Memory B cell (primary cell): ENCODE measurements at places on chromosomes 5 and 9.

DNA sequence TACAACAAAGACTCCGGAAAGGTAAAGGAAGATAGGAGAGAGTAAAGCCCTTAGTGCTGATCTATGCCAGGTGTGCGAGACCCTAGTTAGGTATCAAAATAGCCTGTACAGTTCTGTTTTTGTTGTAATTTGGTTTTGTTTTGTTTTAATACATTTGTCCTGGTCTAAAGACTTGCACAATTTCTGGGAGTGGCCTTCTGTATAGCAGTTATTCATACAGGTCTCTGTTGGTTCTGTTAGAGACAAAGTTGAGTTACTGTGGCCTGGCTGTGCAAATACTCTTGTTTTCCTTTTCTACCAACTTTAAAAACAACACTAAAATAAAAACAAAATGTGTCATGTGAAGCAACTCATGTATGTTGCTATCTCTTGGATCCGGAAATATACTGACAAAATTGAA lies 163.6 kb downstream of the COMMD10 start:
- DNase-seq: no peak

DNA sequence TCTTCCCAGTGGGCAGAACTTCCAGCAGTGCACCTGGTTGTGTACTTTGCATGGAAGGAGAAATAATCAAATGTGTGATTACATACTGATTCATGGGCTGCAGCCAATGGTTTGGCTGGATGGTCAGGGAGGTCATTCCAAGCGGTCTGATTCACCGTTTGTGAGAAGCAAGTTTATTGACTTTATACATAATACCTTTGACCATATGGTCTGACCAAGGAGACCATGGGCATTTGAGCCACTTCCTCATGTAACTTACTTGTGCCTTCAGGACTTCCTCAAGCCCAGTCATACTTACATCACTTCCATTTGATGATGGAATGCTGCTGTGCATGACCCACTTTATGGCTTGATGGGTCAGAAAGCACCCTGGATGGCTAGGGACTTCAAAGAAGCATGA lies 41.1 kb downstream of the DAP start:
- DNase-seq: no peak

GRCh38 chr9:129036923-129037766 lies 719 bp downstream of the MIGA2 start:
- DNase-seq: no peak

DNA sequence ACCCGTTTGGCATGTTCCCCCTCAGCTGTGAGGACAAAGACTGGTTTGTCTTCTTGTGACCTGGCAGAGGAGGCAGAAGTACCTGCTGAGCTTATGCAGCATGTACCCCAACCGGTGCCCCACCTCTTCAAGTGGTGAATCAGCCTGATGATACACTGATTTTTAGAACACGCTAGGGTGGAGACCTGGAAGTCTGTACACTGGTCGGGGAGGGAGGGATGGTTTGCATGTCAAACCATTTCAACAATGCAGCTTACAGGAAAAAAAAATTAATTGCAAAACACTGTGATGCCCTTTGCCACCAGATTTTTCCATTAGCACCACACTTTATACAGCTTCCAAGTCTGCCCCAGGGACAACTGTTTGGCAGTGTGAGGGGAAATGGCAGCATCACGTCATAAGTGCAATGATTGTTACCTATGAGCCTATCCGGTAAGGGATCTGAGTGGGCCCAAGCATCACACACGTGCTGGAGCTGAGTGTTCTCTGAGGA lies 155.1 kb upstream of the DMRT1 start:
- DNase-seq: no peak

DNA sequence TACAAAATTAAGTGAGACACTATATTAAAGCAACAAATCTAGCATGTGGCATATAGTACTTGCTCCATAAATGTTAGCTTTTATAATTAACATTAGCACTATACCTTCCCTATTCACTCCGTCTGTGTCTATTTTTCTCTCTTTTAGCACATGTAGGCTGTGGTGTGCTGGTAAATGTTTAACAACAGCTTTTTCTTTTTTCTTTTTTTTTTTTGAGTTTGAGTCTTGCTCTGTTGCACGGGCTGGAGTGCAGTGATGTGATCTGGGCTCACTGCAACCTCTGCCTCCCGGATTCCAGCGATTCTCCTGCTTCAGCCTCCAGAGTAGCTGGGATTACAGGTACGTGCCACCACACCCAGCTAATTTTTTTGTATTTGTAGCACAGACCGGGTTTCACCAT lies 62.1 kb downstream of the SPRY4 start:
- DNase-seq: no peak

DNA sequence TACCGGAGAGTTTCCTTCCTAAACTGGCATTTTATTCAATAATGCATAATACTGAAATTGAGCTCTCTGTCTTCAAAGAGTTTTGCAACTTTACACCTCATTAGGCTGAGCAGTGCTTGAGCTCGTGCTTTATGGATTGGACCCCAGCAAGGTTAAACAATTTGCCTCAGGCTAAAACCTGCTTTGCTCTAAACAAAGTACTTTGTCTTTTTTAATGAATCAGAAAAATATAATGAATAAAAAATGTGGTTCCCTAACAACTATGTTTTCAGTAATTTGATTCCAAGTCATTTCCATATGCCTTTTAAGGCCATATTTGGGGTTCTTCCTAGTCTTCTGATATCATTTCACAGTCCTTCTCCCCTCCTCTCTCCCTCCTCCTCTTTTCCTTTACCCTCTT lies 20.0 kb downstream of the ZNF366 start:
- no peak for DNase-seq

DNA sequence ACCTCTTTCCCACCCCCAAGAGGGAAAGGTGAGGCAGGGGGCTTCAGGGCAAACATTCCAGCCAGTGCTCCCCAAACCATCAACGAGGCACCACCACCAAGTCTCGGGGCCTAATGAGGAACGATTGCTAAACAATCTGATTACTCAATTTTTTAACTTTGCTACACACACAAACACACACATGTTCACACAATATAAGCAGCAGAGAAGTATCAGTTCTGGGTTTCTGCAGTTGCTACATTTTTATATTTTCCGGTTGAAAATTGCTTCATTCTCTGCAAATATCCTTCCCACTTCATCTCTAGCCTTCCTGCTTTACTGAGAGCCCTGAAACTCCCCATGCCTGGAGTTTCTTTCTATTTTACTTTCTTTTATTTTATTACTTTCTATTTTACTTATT lies 60.2 kb downstream of the FEM1C start:
- no peak for DNase-seq

DNA sequence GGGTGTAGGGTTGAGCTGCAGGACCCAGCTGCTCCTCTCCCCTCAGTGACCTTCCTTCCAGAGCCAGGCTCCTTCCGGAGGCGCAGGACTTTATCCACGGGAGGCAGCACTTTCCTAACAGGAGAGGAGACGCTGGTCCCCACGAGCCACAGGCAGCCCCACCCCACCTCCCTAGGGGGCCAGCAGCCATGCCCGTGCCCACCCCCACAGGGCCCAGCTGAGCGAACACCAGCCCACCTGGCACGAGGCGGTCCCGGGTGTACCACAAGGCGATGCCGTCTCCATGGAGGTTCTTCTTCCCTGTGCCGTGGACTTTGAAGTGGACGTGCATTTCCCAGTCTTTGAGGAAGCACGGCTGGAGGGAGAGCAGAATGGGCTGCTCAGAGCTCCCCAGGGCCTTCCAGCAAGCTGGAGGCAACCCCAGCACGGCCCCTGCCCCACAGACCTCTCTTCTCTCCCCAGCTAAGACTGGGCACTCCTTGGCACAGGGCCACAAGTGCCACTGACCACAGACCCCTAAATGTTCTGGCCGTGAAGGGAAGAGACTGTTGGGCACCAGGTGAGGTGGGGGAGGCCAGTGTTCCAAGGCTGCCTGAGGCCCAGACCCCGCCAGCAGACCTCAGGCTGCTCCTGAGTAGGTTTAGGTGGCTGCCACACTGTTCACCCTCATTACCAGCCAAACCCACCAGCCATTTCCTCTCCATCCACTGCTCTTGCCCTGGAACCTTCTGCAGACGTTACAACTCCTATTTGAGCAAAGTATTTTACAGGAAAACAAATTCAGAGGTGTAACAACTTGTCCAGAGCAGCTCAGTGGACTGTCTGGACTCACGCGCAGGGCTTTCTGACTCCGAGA lies 13.0 kb downstream of the LMAN2 start:
- no peak for DNase-seq

DNA sequence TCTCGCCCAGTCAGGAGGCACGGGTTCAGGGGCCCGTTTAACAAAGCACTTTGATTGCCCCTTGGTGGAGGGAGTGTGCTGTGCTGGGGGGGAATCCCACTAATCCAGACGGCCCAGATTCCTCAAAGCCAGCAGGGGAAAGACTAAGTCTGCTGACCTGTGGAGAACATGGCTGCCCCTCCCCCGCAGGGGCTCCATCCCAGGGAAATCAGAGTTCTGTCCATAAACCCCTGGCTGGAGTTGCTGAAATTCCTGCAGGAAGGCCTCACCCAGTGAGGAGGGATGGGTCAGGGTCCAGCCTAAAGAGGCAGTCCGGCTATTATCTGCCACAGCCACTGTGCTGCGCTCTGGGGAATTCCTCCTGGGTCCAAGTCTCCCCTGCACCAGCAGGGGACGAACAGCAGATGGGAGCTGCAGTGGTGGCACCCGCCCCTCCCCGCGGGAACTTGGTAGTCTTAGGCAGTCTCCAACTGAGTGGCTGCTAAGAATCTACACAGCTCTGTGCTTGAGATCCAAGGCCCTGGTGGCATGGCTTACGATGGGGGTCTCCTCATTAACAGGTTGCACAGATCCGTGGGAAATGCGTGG lies 174.0 kb upstream of the DAB2 start:
- DNase-seq: no peak

DNA sequence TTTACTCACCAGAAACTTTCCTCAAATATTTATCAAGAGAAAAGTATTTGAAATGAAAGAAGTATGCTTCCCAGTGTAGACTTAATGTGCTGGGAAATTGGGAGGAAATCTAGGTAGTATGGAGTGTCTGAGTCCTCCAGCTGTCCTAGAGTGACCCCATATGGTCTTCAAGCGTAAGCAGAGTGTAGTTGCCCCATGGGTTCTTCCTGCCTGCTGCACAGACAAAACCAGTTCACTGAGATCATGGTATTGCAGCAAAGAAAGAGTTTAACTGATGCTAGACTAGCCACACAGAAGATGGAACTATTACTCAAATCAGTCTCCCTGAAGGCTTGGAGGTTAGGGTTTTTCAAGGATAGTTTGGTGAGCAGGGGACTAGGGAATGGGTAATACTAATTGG lies 114.9 kb upstream of the PRLR start:
- DNase-seq: no peak

DNA sequence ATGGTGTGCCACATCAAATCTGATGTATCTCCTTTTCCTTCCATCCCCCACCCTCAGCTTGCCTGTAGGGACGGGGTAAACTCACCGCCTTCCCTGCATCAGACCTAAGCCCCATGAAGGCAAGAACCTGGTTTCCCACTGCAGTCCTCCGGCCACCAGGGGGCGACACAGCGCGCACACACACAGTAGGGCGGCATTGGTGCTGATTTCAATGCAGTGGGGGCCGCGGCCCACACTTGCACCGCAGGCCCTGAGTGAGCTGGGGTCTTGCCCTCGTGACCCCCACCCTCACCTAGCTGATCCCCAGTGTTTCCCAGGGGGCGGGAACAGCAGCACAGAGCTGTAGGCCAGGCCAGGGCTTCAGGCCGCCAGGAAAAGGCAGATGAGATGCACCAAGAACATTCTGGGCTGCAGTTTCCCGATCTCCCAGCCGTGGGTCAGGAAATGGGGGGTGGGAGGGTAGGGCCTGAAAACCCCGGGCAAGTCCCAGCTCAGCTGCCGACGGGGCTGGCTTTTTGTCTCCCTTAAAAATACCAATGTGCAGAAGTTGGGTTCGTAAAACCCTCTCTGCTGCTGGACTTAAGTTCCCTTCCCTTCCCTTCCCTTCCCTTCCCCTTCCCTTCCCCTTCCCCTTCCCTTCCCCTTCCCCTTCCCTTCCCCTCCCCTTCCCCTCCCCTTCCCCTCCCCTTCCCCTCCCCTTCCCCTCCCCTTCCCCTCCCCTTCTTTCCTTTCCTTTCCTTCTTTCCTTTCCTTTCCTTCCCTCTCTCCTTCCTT lies 19.5 kb downstream of the FAM163B start:
- no peak for DNase-seq

GRCh38 chr5:71482132-71482531 lies 26.7 kb downstream of the BDP1 start:
- no peak for DNase-seq

- no peak for DNase-seq
Observed at GRCh38 chr5:111320953-111321352, 96.8 kb downstream of the CAMK4 start.

GRCh38 chr5:16736158-16736995 lies 119.6 kb upstream of the RETREG1 start:
- DNase-seq: no peak

GRCh38 chr9:109010746-109011145 lies 2.6 kb downstream of the CTNNAL1 start:
- DNase-seq: no peak

DNA sequence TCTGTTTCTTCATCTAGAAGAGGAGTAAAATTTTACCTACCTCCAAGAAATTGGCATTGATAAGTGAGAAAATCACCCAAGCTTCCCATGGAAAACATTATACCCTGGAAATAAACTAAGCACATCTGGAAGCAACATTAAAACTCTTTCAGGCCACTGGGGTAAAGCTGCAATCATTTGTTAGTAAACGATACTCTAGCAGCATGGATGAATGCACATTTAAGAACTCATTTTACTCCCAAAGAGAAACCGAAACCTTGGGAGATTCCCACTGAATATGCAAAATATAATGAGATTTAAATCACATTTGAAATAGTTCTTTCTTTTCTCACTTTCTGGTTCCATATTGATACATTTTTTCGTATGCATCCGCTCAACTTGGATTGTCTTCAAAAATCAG lies 467.5 kb downstream of the EFNA5 start:
- DNase-seq: no peak

- DNase-seq: no peak
Observed at GRCh38 chr5:36611520-36612274, 5.3 kb downstream of the SLC1A3 start.

DNA sequence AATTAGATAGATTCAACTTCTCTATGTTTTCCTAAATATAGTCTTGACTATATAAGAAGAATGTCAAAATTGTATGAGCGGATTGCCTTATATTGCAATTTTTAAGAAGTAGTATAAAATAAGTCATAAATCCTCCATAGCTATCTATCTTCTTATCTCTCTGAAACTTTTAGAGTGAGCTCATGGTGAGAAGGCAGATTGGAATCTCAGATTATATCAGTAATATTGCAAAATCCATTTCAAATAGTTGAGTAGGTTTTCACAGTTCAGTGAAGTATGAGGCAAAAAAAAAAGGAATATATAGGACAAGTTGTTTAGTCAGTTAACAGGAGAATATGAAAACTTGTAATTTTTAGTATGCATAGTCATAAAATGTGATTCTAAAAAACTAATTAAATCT lies 156.4 kb downstream of the FAM174A start:
- no peak for DNase-seq

- no peak for DNase-seq
Observed at GRCh38 chr5:135013947-135014570, 20.0 kb downstream of the PITX1 start.

GRCh38 chr9:84450029-84450428 lies 109.5 kb upstream of the SLC28A3 start:
- DNase-seq: no peak

DNA sequence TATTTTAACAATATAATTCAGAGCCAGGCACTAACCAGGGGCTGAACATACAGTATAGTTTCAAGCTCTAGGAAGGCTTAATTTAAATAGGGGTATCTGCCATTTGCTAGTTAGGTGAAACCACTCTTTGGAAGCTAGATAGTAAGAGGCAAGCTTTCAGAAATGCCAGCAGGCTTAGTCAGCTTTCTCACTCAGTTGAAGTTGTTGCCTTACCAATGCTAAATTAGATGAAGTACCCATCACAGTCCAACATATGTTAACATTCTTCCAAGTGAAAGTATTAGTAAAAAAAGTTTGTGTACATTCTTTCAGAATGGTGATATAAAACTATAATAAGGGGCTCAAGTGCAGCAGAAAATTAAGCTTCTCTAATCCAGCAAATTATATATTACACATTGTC lies 215.0 kb downstream of the CNTLN start:
- DNase-seq: no peak
